ENCODE measurements at places on chromosomes 13 and 19. TPM values are rescaled to one million over a fixed set of nuclear protein-coding genes. Genes with fewer than 3 reads are reported as not detected.

DNA sequence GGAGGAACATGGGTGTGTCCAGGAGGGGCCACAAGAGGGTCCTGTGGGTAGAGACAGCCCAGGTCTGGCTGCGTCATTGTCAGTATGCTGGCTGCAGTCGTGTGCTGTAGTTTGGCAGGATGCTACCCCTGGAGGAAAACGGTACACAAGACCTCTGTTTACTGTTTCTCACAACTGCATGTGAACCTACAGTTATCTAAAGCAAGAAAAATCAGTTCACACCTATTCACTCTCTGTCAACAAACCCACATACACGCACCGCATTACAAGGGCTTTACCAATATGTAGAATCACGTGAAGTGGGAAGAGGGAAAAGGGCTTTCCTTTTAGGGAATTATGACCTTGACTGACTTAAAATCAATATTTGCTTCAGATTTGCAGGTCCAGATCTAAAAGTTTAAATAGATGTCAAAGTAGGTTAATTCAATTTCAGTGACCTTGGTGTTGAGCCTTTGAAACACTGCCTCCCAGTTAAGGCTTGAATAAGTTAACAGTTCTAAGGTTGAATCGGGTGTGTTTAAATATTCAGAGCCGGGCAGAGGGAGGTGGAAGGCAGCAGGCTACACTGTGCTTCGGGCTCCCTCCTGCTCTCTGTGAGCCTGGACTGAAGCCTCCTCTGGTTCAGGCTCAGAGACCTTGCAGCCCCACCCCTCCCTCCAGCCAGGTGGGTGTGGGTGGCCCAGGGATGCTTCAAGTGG lies 17.2 kb upstream of the MCF2L start:
- H3K36me3 ChIP-seq: no peaks in the 10 kb centered on the region
- DNase-seq: no peak
- H3K4me1 ChIP-seq: no peaks in the 10 kb centered on the region
- H3K4me3 ChIP-seq: no peak overlapping the region
- H3K27me3 ChIP-seq: peaks cover 22% of the 10 kb centered on the region

MYADM gene
- total RNA-seq: 63.1 TPM

NCAN gene
- total RNA-seq: 0.20 TPM

DNA sequence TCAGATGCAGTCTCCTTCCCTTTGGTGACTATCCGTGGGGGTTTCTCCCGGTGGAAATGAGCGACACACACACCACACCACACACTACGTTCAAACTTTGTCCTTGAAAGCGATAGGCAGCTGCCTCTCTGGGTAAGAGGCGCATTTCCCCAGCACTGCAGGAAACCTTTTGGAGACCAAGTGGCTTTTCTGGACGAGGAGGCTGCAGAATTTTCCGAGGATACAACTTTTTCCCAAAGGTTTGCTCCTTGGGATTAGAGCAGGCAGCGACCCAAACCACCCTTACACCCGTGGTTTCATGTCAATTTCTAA lies 38.2 kb upstream of the FLT1 start:
- H3K27ac ChIP-seq: no peak overlapping the region
- H3K4me3 ChIP-seq: peak overlapping the region; percentile 45
- H3K36me3 ChIP-seq: no peaks in the 10 kb centered on the region
- DNase-seq: no peak
- no peaks in the 10 kb centered on the region for H3K4me1 ChIP-seq

TMPRSS9 gene
- total RNA-seq: not detected

DNA sequence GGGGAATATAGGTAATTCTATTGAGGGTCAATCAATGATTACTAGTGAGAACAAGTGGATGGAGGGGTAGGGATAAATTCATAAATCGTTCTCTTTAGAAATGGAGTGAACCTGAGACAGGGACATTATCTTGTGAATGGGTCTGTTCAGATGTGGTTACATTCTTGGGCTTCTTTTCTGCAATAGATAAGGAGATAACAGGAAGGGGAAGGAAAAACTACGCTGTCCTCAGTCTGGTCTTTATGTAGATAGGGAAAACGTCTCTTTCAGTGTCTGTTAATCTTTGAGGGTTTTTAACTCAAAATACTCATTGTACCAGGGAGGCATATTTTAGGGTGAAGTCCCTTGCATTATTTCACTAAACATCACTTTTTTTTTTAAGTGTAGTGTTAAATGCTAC lies 266.7 kb upstream of the MAB21L1 start:
- H3K27ac ChIP-seq: no peak overlapping the region
- DNase-seq: no peak
- no peaks in the 10 kb centered on the region for H3K36me3 ChIP-seq
- no peak overlapping the region for H3K4me3 ChIP-seq
- no peaks in the 10 kb centered on the region for H3K27me3 ChIP-seq
- no peaks in the 10 kb centered on the region for H3K4me1 ChIP-seq

DNA sequence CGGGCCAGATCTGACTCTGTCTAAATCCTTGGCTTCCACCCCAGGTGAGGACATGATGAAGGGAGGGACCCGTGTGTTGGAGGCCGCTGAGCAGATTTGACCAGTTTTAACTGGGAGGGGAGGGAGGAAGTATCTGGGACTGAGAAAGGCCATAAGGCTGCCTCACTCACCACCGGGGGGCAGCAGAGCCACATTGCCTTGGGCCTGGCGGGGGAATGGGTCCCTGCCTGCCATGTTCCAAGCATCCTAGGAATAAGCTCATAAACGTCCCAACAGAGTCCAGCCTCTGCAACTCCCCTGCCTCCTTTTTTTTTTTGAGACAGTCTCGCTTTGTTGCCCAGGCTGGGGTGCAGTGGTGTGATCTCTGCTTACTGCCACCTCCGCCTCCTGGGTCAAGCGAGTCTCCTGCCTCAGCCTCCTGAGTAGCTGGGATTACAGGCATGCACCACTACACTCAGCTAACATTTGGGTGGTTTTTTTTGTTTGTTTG lies 15.5 kb downstream of the MAST3 start:
- peak; percentile 65 for DNase-seq
- H3K4me1 ChIP-seq: peaks cover 22% of the 10 kb centered on the region
- H3K27ac ChIP-seq: no peak overlapping the region
- H3K36me3 ChIP-seq: peaks cover 5% of the 10 kb centered on the region
- no peaks in the 10 kb centered on the region for H3K27me3 ChIP-seq
- no peak overlapping the region for H3K4me3 ChIP-seq

GRCh38 chr19:51043497-51043896 lies 8.7 kb upstream of the KLK12 start:
- no peak overlapping the region for H3K27ac ChIP-seq
- no peaks in the 10 kb centered on the region for H3K36me3 ChIP-seq
- no peak for DNase-seq
- H3K4me3 ChIP-seq: no peak overlapping the region
- no peaks in the 10 kb centered on the region for H3K4me1 ChIP-seq
